KBM-7 (cell line): ENCODE measurements at places on chromosomes 4 and X.

DNA sequence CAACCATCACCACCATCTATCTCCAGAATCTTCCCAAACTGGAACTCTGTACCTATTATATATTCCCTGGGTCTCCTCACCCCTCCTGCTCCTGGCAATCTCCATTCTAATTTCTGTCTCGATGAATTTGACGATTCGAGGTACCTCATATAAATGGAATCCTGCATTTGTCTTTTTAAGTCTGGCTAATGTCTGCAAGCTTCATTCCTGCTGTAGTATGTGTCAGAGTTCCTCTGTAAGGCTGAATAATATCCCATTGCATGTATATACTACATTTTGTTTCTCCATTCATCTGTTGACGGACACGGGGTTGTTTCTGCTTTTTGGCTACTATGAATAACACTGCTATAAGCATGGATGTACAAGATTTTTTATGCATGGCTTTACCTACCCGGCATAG lies 19.5 kb downstream of the PRKG2 start:
- DNase-seq, result no peak

DNA sequence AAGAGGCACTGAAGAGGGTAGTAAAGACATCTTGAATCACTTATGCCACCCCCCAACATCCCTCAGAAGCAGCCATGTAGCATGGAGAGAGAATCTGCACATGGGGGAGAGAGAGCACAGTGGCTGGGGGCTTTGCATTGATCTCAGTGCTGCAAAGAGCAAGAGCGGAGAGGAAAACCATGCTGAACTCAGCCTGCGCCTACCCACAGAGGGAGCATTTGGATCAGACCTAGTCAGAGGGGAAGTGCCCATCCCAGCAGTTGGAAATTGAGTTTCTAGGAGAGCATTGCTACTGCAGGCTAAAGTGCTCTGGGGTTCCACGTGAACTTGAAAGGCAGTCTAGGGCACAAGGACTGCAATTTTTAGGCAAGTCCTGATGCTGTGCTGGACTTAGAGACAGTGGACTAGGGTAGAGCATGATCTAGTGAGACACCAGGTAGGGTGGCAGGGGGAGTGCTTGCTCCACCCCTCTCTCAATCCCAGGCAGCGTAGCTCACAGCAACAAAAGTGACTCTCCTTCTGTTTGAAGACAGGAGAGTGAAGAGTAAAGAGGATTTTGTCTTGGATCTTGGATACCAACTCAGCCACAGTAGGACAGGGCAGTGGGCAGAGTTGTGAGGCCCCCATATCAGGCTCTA lies 9.0 kb upstream of the PROM1 start:
- no peak for DNase-seq

GRCh38 chrX:47690175-47690574 lies 31.2 kb upstream of the UXT start:
- DNase-seq, result no peak

DNA sequence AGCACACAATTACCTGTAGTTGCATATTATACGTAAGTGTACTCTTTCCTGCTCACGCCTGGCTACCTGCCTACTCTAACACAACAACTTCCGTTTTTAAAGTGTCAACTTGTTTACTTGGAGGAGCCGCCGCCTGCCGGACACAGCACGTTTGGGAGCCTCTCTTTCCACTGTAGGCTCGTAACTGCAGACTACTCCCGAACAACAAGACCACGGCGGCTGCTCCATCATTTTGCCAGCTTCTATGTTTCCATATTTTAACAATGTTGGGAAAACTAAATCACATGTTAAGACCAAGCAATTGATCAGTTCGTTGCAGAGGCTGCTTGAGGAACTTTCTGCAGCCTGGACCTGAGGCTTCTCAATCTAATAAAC lies 841 bp downstream of the MTNR1A start:
- DNase-seq, result no peak

GRCh38 chr4:38333219-38333618 lies 330.8 kb upstream of the KLF3 start:
- no peak for DNase-seq

GRCh38 chr4:64705989-64706388 lies 296.7 kb upstream of the TECRL start:
- no peak for DNase-seq

- DNase-seq, result no peak
Observed at GRCh38 chr4:148025981-148026380, 294.1 kb downstream of the ARHGAP10 start.

GRCh38 chr4:20283039-20283438 lies 31.3 kb downstream of the SLIT2 start:
- DNase-seq, result no peak

DNA sequence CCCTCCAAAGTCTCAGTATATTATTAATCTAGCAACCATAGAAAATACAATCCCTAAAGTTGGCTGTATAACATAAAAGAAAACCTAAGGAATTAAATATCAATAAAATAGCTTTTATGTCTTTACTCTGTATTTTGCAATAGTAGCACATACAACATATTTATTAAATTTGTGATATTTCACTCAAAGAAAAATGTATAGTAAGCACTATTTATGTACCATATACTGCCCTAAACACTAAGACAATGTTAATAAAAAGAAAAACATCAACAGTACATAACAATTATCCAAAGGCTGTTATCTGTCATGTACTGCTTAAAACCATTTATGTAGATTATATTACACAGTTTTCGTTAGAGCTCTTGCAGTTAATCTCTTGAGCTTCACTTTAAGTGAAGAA lies 834.5 kb upstream of the INTU start:
- no peak for DNase-seq

DNA sequence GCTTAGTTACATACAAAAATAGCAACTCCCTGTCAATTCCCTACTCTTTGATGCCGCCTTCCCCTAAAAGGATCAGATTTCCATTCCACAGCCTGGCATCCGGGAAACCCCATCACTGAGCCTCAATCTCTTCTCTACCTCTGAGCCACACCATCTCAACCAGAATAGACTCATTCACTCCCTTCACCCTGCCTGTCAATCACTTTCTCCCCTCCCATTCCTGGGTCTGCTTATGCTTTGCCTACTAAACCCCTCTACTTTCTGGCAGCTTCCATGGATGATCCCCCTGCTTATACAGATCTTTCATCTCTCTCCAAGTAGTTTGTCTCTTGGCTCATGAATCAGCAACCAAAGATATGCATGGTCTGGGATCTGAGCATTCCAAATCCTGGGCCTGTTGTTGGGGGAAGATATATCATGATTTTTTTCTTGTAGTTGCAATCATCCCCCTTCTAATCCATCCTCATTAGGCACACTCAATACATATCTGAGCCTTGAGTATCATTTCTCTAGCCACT lies 2.6 kb downstream of the AMER1 start:
- DNase-seq, result no peak

GRCh38 chr4:82969414-82969813 lies 41.2 kb downstream of the LIN54 start:
- DNase-seq, result no peak

DNA sequence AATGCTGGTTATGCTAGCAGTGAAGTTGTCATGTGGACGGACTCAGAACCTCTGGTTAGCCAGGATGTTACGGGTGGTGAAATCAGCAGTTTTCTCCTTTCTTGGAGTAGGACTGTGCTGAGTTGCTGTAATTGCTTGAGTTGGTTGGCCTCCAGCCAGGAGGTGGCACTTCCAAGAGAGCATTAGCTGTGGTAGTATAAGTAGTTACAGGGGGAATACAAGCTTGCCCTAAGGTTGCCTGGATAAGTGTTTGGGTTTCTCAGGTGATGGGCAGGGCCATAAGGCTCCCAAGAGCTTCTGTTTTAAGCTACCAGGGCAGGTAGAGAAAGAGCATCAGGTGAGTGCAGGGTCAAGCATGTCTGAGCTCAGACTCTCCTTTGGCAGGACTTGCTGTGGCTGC lies 103.0 kb downstream of the ZNF518B start:
- no peak for DNase-seq

DNA sequence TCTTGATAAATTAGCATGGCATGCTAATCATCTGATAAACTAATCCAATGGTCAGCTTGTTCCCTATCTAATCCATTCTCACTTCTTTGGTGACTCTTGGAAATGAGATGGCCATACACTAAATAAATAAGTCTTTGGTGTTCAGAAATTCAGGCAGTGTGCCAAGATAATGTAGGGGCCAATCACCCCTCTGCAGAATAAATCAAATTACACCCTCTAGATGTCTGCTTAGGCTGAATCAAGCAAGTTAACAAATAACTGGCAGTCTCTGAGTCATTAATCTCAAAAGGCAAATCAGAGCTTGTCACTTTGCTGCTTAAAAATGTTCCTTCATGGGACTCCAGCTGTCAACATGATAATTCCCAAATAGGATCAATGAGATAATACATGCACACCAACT lies 97.4 kb downstream of the NLGN4X start:
- DNase-seq, result no peak

GRCh38 chr4:103429283-103429682 lies 231.1 kb upstream of the CENPE start:
- peak; percentile 5 for DNase-seq

DNA sequence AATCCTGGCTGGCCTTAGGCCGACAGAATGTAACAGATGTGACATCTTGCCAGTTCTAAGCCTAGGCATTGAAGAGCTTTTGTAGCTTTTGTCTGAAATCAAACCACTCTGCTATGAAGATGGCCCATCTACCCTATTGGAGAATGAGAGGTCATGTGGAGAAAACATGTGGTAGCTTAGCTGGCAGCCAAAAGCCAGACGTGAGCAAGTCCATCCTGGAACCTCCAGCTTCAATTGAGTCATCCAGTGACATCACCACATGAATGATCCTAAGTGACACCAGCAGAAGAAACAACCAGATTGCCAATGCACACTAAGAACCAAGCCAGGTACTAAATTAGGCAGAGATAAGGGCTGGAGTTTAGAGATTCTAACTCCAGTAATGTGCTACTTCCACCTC lies 154.8 kb upstream of the ZFP42 start:
- DNase-seq, result no peak

DNA sequence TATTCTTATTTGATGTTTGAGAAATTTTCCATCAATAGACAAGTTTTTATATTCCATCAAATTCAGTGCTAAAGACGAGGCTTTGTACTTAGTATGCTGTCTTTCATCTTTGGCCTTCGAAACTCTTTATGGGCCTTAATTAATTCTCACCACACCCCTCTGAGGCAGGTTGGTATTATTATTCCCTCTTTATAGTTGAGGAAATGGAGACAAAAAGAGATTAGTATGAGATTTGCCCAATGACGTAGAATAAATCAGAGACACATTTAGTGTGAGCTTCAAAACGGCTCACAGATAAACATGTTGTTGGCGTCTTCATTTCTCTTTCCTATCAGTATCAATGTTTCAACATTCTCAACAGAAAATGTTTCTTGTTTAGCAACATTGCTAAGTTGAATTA lies 35.9 kb upstream of the PTPN13 start:
- DNase-seq, result no peak

DNA sequence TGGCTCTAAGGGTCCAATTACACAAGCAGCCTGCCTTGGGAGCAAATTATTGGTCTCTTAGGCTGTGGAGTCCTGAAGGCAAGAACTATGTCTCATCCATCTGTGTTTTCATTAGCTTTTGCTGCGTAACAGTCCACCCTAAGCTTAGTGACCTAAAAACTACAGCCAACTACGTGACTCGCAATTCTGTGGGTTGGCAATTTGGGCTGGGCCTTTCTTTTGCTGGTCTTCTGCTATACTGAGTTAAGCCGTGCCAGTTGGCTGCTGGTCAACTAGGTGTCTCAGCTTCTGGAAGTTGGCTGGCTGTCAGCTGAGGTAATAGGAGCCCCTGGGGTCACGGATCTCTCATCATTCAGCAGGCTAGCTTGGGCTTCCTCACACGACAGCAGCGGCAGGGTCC lies 205.6 kb upstream of the S100G start:
- DNase-seq, result no peak

DNA sequence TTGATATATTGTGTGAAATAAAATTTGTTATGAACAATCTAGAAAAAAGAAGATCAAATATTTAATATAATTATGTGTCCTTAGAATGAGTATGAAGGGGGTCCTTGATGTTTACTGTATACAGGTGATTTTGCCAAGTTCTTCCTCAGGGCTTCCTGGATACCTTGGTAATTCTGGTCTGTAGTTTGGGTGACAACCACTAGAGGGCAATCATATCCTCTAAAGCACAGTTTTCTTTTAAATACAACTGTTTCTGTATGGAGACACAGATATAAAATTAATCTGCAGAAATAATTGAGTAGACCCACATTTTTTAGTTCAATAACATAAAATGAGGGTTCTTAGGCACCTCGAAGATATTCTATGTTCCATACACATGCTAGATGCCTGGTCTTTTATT lies 157.7 kb downstream of the SPANXN1 start:
- peak; percentile 51 for DNase-seq

DNA sequence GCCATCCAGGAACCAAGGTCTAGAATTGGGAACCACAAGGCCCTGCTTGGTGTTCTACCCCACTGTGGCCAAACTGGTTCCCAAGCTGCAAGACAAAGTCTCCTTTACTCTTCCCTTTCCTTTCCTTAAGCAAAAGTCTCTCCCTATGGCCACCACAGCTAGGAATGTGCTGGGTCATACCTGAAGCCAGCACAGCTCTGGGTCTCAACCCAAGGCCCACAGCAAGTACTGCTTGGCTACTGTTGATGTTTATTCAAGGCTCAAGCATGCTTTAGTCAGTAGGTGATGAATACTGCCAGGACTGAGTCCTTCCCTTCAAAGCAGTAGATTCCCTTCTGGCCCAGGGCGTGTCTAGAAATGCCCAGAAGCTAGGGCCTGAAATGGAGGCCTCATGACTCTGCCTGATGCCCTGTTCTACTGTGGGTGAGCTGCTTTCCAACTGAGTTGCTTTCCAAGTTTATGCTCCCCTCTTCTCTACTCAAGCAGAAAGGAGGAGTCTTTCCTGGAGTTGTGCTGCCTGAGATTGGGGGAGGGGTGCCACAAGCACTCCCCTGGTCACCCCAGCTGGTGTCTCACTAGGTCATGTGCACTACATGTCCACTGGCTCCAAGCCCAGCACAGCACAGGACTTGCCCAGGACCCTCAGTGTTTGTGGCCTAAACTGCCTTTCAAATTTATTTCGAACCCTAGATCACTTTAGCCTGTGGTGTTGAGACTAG lies 44.9 kb downstream of the STAP1 start:
- DNase-seq, result no peak

DNA sequence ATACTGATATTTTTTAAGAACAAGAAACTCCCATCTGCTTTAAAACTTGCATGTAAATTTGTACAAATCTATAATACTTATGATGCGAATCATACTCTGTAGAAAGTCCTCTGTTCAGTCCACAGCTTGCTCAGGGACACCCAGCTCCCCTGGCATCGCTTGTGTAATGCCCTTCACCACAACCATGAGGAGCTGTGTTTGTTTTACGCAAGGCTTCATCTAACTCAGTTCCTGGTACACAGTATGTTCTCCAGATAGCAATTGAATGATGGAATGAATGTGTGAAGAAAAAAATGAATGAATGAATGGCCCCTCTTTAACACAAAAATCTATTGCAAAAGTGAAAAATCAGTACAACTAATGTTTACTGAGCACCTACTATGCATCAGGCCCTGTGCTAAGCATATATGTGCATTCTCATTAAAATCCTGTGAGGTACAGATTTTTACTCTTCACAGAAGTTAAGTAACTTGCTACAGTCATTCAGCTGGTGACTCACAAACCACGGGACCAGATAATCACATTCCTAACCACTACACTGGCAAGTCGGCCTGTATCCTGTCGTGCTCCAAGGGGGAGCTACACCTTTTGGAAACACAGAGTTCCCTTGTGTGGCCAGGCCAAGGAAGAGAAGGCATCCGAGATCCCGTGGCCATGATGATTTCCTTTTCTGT lies 58.7 kb upstream of the KDR start:
- DNase-seq, result no peak

GRCh38 chrX:10007621-10008020 lies 40.5 kb downstream of the CLDN34 start:
- peak; percentile 69 for DNase-seq

- no peak for DNase-seq
Observed at GRCh38 chrX:13346646-13347045, 26.8 kb upstream of the ATXN3L start.
